ENCODE measurements at places on chromosomes 5 and 9. TPM values are rescaled to one million over a fixed set of nuclear protein-coding genes. Genes with fewer than 3 reads are reported as not detected.

SELENOP gene
- total RNA-seq: not detected

NR5A1 gene
- not detected for total RNA-seq

SUSD1 gene
- 7.5 TPM for total RNA-seq

ARHGEF37 gene
- total RNA-seq: 1.1 TPM

INSYN2B gene
- total RNA-seq: not detected

ADGRD2 gene
- not detected for total RNA-seq

PCDHA4 gene
- total RNA-seq: not detected

FGF1 gene
- not detected for total RNA-seq

CDH6 gene
- not detected for total RNA-seq

PLAC8L1 gene
- total RNA-seq: 0.51 TPM

KIAA0825 gene
- 3.0 TPM for total RNA-seq

POLR3G gene
- total RNA-seq: 2.3 TPM

C9orf50 gene
- total RNA-seq: not detected

SUSD3 gene
- 41.0 TPM for total RNA-seq

MSANTD3 gene
- total RNA-seq: 13.8 TPM

NME5 gene
- not detected for total RNA-seq

ACTBL2 gene
- total RNA-seq: not detected

TAF11L12 gene
- not detected for total RNA-seq

KIF4B gene
- not detected for total RNA-seq
